T-helper 1 cell (primary cell): ENCODE measurements at places on chromosomes 5 and 9.

GRCh38 chr5:2024986-2025721, 142.4 kb upstream of the IRX4 start:
- DNase-seq, result no peak

GRCh38 chr9:130172161-130172857, at the start of gene NCS1:
TSS of gene NCS1 (plus strand) at chr9:130172404. CDS start at chr9:130172664, 260 bp downstream.
- DNase-seq, result peak; percentile 23

GRCh38 chr5:36177154-36177553, 25.2 kb downstream of the SKP2 start:
- DNase-seq, result no peak

DNA sequence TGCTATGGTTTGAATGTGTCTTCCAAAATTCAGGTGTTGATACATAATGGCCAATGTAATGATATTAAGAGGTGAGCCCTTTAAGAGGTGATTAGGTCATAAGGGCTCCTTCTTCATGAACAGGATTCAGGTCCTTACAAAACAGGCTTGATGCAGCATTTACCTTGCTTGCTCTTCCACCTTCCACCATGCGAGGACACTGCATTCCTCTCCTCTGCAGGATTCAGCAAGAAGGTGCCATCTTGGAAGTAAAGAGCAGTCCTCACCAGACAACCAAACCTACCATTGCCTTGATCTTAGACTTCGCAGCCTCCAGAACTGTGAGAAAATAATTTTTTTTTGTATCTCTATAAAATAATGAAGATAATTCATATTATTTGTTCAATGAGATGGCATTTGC, 314.0 kb upstream of the SMARCA2 start:
- DNase-seq, result no peak

GRCh38 chr5:133114166-133114932, 62.5 kb downstream of the HSPA4 start:
- no peak for DNase-seq
